ENCODE measurements at places on chromosomes 7 and 10.

- no peak for DNase-seq
Measured at GRCh38 chr10:110392121-110392520, 87.4 kb upstream of the SMNDC1 start.

GRCh38 chr7:150945171-150945852, 32.8 kb downstream of the KCNH2 start:
- DNase-seq = no peak

DNA sequence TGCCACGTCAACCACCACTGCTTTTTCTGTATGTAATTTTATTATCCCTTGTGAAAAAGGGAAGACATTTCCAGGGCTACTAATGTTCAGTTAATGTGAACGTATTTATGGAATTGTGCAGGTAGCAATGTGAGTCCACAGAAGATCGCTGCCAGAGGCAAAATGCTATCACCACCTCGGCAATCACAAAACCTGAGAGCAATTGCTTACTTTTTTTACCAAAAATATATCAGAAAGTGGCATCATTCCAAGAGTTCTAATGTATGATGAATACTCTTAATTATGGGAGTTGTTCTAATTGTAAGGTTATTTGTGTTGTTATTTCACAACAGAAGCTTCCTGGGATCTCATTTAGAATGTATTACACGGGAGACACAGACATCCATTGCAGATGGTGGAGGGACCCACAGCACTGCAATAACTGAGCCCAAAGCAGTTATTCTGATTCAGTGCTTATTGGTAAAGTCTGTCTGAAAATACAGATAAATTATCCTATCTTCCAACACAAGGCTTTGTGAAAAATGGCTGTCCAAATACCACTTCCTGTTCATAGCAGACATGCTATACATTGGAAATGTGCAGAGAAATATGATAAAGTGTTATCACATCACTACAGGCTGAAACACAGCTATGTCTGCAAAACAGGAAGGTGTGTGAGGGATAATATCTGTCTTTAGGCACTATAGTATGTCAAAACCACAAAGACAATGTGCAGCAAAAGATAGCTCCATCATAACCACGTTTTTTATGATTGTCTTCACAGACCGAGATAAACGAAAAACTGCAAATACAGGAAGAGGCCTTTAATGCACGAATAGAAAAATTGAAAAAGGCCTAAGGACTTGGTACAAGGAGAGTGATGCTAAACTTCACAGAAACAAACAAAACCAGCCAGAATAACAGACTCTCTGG, 102.7 kb downstream of the CABCOCO1 start:
- DNase-seq = no peak

- DNase-seq = no peak
Measured at GRCh38 chr7:94351703-94352102, 43.0 kb upstream of the COL1A2 start.

DNA sequence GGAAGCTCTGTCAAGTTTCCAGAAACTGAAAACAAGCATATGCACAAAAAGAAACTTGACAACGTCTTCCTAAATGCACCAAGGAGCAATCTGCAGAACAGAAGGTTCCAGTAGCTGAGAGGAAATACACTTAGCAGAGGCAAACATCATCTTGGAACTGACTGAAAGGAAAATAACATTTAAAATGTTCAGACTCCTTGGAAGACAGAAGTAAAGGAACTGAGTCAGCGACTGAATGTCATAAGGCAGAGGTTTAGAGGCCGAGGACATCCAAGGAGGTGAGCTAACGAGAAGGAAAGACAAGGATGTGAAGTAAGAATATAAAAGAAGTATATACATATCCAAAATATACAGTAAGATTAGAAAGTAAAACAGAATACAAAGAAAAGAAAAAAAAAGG, 24.1 kb downstream of the SEMA3D start:
- no peak for DNase-seq

- DNase-seq = no peak
Measured at GRCh38 chr7:50664937-50665336, 99.7 kb upstream of the DDC start.

GRCh38 chr7:46432708-46433107, 511.6 kb upstream of the IGFBP3 start:
- DNase-seq = no peak

- no peak for DNase-seq
Measured at GRCh38 chr7:42740408-42740807, 171.5 kb downstream of the C7orf25 start.

- DNase-seq = no peak
Measured at GRCh38 chr7:134707663-134708378, 61.2 kb downstream of the BPGM start.

- DNase-seq = no peak
Measured at GRCh38 chr7:23715099-23715498, 5.1 kb downstream of the STK31 start.

- no peak for DNase-seq
Measured at GRCh38 chr10:89025453-89025852, 34.9 kb downstream of the FAS start.

DNA sequence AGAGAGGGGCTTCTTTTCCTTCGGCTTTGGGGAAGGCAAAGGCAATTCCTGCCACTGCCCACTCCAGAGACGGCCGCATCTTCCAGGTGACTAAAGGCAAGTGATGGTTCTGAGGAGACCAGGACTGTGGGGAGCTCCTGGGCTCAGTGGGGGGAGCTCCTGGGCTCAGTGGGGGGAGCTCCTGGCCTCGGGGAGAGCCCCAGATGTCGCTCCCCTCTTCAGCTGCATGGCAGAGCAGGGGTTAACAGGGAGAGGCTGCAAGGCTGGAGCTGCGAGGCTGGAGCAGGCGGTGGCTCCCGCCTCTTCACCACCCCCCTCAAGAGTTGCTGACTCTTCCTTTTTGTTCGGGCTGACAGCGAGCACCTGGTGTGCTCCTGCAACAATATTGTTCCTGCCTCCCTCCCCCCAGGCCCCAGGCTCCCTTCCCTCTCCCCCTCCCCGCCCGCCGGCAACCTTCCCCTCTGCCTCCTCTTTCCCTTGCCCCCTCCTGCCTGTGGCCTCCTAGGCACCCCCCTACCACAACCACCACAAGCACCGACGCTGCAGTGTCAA, 56.3 kb upstream of the LBX1 start:
- no peak for DNase-seq

- DNase-seq = no peak
Measured at GRCh38 chr7:135262623-135263320, 29.1 kb downstream of the STRA8 start.

DNA sequence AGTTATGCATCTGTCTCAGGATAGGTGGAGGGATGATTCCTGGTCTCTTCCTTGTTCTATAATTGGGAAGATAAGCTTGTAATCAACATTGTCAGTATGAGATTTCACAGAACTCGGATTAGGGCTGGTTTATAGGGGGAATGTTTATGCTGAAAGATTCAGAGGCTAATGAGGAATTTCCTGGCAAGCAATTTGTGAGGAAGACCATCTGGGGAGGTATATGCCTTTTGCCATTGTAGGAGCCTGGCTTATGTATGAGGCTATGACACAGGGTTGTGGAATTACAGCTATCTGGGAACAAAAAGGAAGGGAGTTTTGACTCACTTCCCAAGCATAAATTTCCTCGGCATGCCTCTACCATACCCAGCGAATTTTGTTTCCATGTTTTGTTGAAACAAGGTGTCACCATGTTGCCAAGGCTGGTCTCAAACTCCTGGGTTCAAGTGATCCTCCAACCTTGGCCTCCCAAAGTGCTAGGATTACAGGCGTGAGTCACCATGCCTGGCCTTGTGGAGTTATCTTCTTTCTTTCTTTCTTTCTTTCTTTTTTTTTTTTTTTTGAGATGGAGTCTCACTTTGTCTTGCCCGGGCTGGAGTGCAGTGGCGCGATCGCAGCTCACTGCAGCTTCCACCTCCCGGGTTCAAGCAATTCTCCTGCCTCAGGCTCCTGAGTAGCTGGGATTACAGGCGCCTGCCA, 1.6 kb upstream of the COPS6 start:
- DNase-seq = no peak

- no peak for DNase-seq
Measured at GRCh38 chr7:121187676-121188075, 141.1 kb upstream of the WNT16 start.

DNA sequence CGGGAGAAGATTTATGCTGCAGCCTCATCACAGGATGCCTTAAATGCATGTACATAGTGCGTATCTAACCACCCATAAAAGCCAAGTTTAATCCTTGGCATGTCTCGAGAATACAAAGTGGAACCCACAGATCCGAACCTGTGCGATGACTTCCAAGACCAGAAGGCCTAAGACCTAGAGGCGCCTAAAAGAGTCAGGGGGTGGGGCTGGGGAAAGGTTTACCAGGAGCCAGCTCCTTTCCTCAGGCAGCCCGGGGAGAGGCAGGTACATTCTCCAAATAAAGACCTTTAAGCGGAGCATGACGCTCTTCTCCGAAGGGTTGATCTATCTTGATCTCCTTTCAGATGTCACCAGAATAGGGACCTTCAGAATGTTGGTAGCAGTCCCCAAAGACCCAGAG, 9.7 kb downstream of the SP8 start:
- no peak for DNase-seq

DNA sequence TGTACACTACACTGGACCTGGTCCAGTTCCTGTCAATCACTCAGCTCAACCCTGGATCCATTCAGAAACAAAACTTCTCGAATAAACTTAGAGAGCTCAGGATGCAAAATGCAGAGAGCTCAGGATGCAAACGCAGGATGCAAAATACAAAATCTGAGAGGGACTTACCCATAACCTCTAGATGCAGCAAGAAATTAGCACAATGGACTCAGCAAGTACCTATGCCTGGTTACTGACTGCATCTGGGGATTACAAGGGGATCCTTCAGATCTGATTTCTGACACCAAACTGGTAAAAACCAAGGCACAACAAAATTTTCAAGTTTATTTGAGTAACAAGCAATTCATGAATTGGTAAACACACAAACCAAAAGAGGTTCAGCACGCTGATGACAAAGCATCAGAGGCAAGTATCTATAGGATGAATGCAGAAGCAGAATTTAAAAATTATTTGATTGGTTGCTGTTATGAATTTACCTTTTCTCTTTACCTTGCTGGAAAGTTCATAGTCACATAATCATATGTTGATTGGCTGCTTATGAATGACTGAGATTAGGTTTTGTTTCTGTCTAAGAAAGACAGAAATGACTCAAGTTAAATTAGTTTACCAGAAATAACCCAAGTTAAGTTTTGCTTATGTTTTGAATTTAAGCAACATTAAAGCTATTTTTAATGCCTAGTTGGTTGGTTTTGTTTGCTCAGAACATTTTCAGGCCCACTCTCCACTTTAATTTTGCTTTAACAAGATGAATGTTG, 11.4 kb downstream of the GIMAP6 start:
- no peak for DNase-seq

- no peak for DNase-seq
Measured at GRCh38 chr10:74976565-74976964, 134.9 kb upstream of the SAMD8 start.

DNA sequence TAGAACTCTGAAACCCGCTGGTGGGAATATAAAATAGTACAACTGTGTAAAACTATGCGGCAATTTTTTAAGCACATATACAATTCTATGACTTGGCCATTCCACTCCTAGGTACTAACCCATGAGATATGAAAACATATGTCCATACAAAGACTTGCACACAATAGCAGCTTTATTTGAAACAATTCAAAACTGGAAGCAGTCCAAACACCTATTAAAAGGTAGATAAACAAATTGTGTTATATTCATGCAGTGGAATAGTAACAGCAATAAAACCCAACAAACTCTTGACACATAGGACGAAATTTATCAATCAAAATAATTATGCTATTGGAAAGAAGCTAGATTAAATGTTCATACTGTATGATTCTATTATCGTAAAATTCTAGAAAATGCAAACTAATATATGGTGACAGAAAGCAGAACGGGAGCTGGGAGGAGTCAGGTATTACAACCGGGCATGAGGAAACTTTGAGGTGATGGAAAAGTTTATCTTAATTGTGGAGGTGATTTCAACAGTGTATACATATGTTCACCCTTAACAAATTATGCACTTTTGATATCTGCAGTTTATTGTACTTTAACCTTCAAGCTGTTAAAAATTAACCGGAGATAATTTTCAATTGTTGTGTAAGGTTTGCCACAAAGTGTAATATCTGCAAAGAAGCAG, 803 bp upstream of the STK31 start:
- DNase-seq = no peak

- no peak for DNase-seq
Measured at GRCh38 chr10:74824184-74824899, 2.1 kb upstream of the KAT6B start.

- DNase-seq = no peak
Measured at GRCh38 chr10:44995581-44995913, 5.2 kb upstream of the ZNF22 start.

GRCh38 chr10:48511066-48511874, 93.6 kb downstream of the ARHGAP22 start:
- DNase-seq = no peak

GRCh38 chr7:21137640-21138039, 290.2 kb upstream of the SP4 start:
- DNase-seq = no peak

DNA sequence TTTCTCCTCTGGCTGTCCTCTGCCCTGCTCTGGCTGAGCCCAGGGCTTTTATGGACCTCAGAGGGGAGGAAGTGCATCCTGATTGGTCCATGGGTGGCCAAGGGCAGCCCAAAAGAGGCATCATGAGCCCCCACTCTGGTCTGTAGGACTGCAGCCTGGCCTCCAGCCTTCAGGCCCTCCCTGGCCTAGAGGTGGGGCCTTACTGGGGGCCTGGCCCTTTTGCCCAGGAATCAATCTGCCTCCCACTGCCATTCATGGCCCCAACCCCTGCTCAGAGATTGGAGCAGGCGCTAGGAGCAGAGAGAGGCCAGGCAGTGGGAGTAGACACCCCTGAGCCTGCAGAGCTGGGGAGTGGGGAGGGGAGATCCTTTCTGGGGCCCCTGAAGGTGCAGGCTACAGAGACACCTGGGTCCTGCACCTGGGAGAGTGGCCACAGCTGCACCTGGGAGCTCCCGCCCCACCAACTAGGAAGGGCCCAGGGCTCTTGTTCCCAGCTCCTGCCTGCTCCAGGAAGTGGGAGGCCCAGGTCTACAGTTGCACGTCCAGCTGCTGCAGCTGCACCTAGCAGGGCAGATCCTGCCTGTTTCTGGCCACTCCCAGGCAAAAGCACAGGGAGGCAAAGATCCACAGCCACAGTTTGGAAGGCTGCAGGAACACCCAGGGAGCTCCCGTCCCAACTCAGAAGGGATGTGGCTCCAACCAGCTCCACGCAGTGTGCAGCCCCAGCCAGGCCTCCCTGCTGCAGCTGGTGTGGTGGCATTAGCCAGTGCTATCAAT, 6.4 kb upstream of the DYNC2I1 start:
- DNase-seq = no peak

DNA sequence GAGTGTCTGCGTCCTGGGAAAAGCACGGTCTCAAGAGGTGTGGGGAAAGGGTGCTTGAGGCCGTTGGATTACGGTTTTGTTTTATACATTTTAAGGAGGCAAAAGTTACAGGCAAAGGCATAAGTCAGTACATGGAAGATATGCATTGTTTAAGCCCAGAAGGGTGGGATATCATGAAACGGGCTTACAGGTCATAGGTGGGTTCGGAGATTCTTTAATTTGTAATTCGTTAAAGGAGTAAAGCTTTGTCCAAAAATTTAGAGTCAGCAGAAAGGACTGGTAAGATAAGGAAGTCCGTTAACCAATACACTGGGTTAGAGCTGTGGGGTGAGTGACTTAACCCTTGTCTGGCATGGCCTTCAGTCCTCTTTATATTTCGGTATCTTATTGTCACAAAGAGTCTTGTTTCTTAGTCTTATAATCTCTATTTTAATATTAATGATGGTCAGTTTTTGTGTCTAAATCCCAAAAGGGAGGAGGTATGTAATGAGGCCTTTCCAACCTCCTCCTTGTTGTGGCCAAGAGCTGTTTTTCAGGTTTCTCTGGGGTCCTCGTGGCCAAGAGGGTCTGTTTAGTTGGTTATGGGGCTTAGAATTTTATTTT, 12.7 kb downstream of the TSPAN14 start:
- DNase-seq = no peak
